Stimulated activated CD4-positive, alpha-beta T cell treated with anti-CD3 and anti-CD28 coated beads, Interleukin-2, amount 100 ng/mL, for 24 hours (primary cell): ENCODE measurements at places on chromosomes 4 and X.

DNA sequence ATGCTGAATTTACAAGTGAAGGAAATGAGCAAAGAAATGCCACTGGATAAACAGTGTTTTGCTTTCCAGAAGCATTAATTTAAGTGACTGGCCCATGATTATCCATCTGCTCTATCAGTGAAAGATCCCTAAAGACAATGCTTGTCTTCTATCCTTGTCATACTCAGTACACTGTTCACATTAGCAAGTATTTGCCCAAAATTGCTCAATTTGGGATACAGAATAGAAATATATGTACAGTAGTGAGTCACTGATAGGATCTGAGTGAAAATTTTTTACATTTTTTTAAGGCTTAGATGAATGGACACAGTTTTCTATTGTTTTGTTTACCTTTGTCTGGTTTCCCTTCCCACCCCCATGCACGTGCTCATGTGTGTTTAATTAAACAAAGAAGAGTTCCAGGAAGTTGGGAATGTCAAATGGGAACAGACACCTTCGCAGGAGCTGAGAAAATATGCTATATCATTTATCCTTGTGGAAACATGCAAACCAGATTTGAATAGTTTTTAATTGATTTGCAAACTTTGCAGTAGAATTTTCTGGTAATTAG, 656.3 kb downstream of the RPA4 start:
- DNase-seq = no peak

DNA sequence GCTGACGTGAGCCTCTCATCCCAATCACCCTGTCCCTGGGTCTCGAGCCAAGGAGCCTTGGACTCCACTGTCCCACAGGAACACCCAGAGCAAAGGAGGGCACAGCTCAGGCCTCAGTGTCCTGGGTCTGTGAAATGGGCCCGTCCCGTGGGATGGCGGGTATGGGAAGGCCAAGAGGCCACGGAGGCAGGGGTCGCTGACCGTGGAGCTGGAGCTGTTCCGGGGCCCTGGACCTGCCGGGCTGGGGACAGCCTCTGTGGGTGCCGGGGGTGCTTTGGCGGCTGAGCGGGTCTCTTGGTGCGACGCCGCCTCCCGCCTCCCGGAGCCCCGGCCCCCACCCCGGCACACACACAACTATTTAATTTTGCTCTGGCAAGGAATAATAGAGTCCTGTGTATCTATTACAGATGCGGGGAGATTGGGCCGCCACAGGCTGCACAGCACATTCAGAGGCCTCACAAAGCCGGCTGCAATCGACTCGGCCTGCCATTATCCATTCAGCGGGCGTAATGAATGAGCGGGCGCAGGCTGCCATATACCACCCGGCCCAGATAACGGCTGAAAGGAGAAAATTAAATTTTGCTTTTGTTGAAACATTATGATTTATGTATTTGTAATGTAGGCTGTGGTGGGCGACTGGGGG, 83.9 kb upstream of the NKX1-1 start:
- no peak for DNase-seq

DNA sequence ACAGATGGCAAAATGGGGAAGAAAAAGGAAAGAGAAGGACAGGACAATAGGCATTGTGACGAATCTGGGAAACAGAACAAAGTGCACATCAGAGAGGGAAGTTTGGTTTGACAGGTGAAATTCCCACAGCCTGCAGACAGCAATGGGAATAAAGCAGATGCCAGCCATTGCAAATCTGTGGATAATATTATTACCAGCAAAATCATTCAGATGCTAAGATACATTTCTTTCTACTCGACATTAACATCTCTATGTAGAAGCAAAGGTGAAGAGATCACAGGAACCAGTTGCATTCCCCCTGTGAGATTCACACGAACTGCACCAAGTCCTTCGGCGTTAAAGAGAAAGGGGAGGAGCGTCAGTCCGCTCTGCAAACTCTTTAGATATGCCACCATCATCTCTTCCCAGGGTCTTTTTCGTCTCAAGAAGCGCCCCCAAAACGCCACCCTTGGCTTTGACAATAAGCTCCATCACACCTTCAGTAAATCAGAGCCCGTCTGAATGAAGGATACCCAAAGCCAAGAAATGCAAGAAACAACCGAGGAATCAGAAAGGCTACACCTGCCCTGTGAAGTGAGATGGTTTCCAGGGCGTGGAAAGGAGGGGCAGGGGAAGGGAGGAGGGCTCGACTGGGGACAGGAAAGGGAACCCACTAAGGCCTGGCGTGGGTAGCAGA, 1.9 kb downstream of the NEUROG2 start:
- DNase-seq = no peak

DNA sequence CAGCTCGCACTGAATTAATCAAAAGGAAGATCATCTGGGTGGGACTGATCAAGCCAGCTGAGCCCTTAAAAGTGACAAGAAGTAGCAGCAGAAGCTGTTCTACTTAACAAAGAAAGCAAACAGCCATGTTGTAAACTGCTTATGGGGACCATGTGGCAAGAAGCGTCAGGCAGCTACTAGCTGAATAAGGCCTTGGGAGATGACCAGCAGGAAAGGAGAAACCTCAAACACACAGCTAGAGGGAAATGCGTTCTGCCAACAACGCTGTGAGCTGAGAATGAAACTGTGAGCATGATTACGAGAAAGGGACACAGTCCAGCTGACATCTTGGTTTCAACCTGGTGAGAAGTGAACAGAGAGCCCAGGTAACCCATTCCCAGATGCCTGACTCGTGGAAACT, 49.3 kb upstream of the FAM9A start:
- DNase-seq = no peak

DNA sequence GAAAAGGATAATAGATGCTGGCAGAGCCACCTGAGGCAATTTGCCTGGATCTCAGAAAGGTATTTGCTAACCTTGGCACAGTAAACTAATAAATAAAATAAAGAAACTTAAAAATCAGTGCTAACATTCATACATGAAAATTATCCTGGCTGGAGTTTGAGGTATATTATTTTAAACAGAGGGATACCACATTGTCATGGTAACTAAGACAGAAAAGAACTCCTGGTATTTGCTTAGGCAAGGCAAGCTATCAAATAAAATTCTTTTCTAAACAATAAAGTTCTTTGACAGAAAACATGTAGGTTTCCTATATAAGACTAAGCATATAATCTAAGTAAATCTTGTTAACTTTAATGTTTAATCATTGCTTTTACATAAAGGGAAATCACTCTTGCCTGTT, 218.8 kb downstream of the MAGEB17 start:
- no peak for DNase-seq

DNA sequence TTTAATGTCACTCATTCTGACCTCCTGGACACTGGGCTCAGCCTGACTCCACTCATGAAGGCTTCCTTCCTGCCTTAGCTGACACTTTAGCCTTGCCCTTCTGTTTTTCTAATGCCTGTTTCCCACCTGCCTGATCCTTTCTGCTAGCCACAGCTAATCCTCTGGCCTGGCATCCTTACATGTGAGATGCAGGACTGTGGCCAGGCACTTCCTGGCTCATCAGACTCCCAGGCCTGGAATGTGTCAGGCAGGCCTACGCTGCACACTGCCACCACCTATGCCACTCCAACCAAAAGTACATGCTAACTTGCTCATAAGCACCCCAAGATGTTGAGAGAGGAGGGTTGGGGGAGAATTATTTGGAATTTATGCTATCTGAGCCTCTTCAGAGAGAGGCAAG, 138.8 kb upstream of the NALF2 start:
- DNase-seq = no peak

DNA sequence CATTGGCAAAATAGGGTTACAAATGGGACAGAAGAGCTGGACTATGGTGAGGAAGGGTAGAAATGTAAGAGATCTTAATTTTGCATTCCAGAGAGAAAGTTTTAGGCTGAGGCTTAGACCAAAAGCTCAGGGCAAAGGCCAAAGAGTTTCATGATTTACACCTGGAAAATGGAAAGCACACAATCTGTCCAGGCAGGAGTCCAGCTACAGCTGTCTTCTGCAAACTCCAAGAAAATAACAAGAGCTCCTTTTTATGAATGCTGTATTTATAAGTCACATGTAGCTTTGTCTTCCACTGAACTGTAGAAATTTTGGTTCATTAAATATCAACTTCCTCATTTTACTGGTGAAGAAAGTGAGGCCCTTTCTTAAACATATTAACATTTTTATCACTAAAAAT, 288.0 kb upstream of the ATOH1 start:
- no peak for DNase-seq

DNA sequence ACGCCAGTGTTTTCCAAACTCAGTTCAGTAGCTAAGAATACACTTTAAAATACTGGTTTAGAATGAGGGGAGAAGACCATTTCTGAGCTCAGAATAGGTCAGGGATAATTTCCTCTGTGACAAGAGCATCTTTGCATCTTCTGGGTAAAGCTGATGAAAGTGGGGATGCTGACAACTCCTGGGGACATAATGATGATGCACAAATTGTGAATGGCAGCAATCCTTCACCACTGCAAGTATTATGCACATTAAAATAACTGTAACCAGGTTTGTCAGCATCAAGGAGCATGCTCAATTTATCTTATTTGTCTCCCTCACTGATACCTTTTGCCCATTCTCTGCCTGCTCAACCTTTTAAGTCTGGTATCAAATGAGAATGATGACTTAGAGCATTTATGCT, 248.2 kb downstream of the EPHA5 start:
- no peak for DNase-seq

DNA sequence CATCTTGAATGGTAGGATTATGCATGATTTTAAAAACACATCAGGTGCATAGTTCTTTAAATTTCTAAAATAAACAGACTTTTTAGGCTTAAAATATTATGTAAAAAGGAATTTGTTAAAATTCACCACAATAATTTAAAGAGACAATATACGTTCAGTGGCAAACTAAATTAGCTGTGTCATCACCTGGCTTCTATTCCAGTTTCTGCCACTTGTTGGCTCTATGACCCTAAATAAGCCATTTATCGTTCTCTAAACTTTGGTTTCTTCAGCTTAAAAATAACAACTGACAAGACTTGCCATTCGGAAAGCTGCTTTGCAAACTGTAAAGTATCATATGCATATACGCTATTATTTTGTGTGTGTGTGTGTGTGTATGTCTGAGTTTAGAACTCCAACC, 141.3 kb downstream of the MGST2 start:
- DNase-seq = no peak

DNA sequence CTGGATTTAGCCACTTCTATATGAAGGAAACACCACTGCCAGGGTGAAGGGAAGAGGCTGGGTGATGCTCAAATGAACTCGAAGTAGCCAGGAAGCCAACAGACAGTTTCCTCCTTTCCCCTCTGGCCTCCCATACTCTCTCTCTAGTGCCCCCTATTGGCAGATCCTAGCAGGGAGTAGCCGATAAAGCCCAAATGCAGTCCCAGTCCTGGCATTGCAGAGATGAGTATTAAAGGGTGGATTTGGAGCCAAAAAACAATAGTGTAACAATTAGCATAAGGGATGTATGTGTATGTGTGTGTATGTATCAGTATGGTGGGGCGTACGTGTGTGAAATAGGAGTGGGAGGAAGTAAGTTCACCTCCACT, 213.8 kb upstream of the LDB2 start:
- DNase-seq = no peak

DNA sequence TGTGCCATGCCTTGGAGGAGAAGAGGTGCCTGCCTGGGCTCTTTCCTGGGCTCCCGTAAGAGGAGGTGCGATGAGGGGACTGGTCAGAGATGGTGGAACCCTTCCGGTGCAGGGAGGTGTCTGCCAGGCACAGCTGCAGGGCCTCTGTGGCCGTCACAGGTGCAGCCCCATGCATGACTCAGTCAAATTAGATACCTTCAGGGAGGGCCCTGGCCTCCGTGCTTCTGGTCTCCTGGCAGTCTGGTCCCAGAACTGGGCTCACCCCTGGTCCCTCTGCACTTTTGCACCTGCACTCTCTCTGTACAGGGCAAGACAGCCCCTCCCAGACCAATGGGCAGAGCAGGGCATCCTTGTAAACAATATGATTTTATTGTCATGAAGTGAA, 49.9 kb upstream of the LRPAP1 start:
- DNase-seq = no peak

DNA sequence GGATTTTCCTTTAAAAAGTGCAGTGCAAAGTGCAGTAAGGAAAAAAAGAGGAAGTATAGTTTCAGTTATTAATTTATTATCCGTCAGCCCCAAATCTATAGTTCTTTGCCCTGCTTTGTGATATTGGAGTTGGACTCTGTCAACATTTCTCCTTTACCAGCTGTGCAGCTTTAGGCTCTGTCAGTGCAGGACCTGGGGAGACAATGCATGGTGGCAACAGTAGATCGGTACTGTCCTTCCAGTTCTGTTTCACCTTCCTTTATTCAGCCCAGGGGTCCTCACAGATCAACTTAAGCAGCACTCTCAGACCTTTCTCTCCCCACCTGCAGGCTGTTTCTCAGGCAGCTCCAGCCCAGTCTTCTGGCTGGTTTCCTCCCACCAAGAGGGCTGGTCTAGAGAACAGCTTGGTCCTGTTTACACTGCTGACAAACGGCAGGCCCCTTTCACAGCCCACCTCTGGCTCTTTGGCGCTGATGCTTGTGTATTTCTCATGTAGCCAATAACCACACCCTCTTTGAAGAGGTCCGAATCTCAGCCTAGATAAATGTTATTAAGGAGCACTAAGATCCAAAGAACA, 71.6 kb downstream of the MCUB start:
- no peak for DNase-seq

DNA sequence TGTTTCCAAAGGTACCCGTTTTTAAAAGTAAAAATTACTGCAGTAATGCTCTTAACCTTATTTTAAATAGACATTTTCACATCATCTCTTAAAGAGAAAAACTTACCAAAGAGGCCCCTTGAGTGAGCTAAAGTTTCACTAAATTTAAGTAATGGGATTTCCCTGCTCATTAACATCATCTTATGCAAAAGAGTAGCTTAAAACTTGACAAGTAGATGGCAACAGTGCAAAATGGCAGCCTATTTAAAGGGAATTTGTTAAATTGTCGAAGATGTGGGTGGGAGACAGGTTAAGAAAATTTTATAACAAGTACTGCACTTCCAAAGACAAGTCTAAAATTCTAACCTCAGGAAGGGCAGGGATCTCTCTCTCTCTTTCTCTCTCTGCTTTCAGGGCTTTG, 271.7 kb upstream of the LDB2 start:
- DNase-seq = no peak

DNA sequence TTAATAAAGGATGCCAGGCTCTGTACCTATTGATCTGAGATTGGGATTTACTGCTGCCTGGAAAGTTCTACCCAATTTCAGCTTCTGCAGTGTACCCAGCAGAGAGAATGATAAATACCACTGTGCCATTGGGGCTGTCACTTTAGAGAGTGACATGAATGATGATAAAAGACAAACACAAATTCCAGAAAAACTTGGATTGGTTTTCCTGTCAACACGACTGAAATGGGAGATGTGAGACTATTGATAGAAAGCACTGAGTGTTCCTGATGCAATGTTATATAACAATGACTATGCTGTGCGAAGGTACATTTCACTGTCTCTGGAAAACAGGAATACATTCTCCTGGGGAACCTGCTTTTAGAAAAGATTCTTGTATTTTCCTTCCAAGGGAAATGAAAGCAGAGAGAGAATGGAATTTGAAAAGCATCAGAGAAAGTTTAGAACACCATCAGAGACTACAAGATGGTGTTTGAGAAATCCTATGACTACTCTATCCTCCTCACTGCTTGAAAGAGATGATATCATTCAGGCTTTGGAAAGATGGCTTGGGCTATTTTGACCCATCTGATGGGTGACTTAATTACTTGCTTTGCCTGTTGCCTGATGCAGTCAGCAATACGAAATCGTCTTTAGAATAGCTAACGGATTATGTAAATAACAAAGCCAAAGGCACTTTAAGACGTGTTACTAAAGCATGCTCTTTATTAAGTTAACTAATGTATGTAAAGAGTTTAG, 49.7 kb downstream of the MID1IP1 start:
- DNase-seq = no peak
